ENCODE measurements at places on chromosomes 11 and 22. TPM values are rescaled to one million over a fixed set of nuclear protein-coding genes. Genes with fewer than 3 reads are reported as not detected.
A peak's percentile ranks its signal among the peaks of the same experiment; 100 is the strongest.

DNA sequence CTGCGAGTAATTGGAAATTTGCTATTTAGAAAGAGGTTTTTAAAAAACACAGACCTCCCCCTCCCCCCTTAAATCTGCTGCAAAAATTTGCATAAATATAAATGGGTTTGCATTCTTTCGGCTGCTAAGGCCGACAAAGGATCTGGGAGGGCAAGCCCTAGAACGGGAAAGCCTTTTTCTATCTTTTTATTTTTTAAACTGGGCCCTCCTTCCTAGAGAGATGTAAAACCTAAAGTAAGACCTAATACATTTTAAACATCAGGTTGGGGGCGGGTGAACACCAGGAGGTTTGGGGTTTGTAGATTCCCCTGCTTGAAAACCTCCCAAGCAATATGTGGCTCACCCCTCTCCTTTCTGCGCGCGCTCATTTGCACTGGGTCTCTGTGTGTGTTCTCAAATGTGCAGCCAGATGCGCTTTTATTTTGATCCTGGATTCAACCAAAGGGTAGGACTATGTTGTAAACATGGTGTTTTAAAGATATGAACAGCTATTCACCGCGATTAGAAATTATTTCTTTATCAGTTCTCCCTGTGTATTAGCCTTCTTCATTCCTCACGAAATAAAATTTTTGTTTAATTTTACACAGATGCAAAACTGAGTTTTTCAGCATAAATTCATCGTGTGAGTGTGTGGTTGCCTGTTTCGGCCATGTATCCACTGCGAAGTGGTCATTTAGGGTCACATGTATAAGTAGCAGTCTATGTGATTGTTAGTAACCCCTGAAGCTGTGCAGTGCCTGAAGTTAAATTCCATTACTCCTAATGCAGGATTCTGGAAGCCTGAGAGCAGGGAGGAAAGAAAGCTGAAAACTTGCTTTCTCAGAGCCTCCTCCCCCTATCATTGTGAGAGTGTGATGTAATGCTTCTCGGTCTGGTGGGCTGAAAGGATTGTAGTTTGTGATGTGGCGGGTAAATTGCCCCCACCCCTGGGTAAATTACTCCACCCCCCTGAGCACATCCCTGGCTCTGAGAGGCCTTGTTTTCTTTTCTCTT is 988 bp downstream of the TNRC6B start:
- H3K4me1 ChIP-seq: peaks cover 52% of the 10 kb centered on the region
- H3K27me3 ChIP-seq: no peaks in the 10 kb centered on the region
- no peaks in the 10 kb centered on the region for H3K36me3 ChIP-seq
- peak overlapping the region; percentile 72 for H3K4me3 ChIP-seq

DNA sequence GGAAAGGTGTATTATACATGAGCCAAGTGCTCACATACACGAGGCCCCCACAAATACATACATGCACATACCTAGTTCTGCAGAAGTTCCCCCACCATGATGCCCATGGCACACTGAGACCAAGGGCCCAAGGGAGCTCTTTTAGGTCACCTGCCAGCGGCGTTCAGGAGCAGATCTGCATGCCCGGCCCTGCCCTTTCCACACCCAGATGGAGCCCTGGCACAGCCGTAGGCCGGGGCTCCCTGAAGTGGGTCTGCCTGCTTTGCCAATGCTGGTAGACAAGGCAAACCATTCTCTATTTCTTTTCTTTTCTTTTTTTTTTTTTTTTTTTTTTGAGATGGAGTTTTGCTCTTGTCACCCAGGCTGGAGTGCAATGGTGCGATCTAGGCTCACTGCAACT is 21.5 kb downstream of the NFAM1 start:
- no peak overlapping the region for H3K27ac ChIP-seq
- no peak overlapping the region for H3K4me3 ChIP-seq
- no peaks in the 10 kb centered on the region for H3K27me3 ChIP-seq
- no peaks in the 10 kb centered on the region for H3K36me3 ChIP-seq
- no peaks in the 10 kb centered on the region for H3K4me1 ChIP-seq
- DNase-seq: no peak

DNA sequence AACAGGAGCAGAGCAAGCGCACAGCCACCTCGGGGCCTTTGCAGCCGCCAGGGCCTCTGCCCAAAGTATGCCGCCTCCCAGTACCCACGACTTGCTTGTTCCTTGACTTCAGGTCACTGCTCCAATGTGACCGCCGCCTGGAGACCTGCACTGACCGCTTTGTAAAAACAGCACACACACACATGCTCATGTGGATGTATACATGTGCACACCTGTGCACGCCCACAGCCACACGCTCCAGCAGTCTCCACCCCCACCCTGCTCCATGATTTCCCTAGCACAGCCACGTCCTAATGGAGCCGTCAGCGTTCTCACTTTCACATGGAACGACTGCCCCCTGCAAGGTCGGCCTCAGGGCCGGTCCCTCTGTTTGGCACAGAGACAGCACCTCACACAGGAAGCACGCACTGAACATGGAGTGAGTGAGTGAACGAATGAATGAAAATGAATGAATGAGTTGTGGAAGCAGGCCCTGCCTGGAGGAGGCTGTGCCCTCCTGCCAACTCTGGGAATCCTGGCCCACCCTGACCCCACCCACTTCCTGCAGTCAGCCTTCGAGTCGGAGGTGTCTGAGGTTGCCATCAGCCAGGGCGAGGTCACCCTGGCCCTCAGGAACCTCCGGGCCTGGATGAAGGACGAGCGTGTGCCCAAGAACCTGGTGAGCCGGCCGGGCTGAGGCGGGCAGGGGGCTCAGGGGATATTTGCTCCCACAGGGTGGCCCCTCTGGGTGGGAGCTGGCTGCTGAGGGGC is 8.0 kb downstream of the ALDH3B1 start:
- no peak overlapping the region for H3K27ac ChIP-seq
- H3K4me1 ChIP-seq: no peaks in the 10 kb centered on the region
- H3K27me3 ChIP-seq: no peaks in the 10 kb centered on the region
- DNase-seq: no peak

- H3K27ac ChIP-seq: no peak overlapping the region
- no peak overlapping the region for H3K4me3 ChIP-seq
- no peaks in the 10 kb centered on the region for H3K27me3 ChIP-seq
- DNase-seq: no peak
Measured at GRCh38 chr11:11864332-11864731, 22.6 kb downstream of the USP47 start.

DNA sequence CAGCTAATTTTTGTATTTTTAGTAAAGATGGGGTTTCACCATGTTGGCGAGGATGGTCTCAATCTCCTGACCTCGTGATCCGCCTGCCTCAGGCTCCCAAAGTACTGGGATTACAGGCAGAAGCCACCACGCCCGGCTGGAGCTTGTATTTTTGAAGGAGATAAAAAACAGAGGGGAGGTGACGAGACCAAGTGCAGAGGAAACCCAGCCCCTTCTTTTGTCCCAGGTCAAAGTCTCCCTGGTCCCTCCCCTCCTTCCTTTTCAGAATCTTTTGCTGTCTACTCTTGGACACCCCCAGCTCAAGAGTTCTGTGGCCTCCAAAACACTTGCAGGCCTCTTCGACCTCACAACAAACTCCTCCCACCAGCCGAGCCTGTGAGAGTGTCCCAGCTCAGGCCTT is 12.2 kb upstream of the TMEM184B start:
- H3K36me3 ChIP-seq: no peaks in the 10 kb centered on the region
- H3K27ac ChIP-seq: no peak overlapping the region
- no peaks in the 10 kb centered on the region for H3K4me1 ChIP-seq
- no peaks in the 10 kb centered on the region for H3K27me3 ChIP-seq
- H3K4me3 ChIP-seq: no peak overlapping the region
- DNase-seq: no peak

DNA sequence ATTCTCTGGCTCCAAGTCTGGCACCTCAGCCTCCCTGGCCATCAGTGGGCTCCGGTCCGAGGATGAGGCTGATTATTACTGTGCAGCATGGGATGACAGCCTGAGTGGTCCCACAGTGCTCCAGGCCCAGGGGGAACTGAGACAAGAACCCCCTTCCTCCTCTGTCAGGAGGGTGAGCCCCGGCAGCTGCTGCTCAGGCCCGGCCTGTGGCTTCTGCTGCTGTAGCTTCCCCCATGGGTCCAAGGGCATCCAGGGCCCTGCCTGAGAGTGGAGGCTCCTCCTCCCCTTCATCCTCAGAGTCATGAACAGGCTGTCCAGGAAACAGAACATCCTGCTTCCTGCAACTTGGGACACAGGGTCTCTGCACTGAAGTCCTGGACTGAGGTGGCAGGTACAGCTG is 113.6 kb downstream of the VPREB1 start:
- H3K27me3 ChIP-seq: peaks cover 4% of the 10 kb centered on the region
- no peak overlapping the region for H3K4me3 ChIP-seq
- DNase-seq: no peak
- no peaks in the 10 kb centered on the region for H3K4me1 ChIP-seq
- no peak overlapping the region for H3K27ac ChIP-seq

Gene ANGPTL5
- total RNA-seq: not detected

Gene ZNF214
- total RNA-seq: not detected

Gene RCN1
- total RNA-seq: 5.5 TPM

Gene CDC45
- 1.2 TPM for total RNA-seq

All from naive thymus-derived CD4-positive, alpha-beta T cell (primary cell).